Peyer's patch (tissue), 4 donors: ENCODE measurements at places on chromosomes 5 and 9. TPM values are rescaled to one million over a fixed set of nuclear protein-coding genes. Genes with fewer than 3 reads are reported as not detected.

The PCDHB4 gene
- not detected for total RNA-seq

DNA sequence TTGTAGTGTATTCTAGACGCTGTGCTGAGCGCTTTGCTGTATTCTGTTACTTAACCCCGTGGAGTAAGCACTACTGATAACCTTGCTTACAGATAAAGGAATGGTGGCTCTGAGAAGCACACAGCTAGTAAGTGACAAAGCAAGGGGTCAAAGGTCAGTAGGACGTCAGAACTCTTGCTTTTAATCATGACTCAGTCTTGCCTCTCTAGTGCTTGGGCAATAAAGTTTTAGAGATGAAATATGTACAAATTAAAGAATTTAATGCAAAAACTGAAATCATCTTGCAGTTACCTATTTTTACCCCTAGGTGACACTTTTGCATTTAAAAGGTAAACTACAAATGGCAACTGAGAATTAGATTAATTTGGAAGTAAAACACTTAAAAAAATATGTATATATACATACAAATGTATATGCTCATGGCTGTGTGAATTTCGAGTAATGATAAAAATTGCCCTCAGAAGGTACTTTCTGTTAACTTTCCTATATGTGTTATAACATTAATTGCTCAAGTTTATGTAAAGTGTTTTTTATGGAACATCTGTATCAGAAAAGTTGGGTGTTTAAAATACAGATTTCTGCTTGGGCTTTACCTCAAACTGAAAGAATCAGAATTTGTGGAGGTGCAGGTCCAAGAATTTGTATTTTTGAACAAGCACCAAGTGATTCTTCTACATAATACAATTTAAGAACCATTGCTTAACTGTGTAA is 175.1 kb upstream of the DAB2 start:
- no peaks in the 10 kb centered on the region for H3K27me3 ChIP-seq
- DNase-seq = no peak
- no peak overlapping the region for H3K4me3 ChIP-seq
- no peaks in the 10 kb centered on the region for H3K4me1 ChIP-seq

GRCh38 chr9:78074385-78075291 is 43.0 kb upstream of the GNAQ start:
- no peak overlapping the region for H3K27ac ChIP-seq
- H3K4me1 ChIP-seq = no peaks in the 10 kb centered on the region
- no peaks in the 10 kb centered on the region for H3K36me3 ChIP-seq
- no peaks in the 10 kb centered on the region for H3K27me3 ChIP-seq

DNA sequence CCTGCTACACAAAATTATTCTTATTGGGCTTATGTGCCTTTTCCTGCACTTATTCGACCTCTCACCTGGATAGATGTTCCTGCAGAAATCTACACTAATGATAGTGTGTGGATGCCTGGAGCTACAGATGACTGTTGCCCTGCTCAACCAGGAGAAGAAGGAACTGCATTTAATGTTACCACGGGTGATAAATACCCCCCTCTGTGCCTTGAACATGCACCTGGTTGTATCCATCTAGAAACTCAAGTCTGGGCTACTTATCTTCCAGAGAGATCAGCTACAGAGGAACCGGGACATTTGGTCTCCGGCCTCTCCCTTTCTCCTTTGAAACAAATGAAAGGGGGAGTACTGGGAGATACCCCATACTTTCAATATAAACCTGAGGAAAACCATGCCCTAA is 54.5 kb downstream of the SH3PXD2B start:
- no peak overlapping the region for H3K4me3 ChIP-seq
- H3K36me3 ChIP-seq = no peaks in the 10 kb centered on the region
- H3K4me1 ChIP-seq = no peaks in the 10 kb centered on the region
- DNase-seq = no peak

DNA sequence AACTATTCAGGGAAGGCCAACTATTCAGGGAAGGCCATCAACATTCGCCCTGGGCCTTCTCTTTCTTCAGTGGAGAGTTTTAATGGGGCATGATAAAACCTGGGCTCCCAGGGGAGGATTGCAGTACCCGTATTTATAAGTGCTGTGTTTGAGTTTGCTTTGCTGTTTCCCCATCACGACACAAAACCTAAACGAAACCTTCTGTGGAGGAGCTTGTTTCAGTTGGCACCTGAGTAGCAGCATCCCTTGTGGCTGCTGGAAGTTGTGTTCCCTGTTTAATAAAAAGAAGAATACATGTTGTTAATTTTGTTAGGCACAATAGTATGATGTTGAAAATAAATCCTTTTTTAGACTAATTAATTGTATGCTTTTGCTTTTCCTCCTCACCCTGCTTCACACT is 8.3 kb downstream of the WDR31 start:
- H3K4me1 ChIP-seq = no peaks in the 10 kb centered on the region
- no peaks in the 10 kb centered on the region for H3K36me3 ChIP-seq
- DNase-seq = no peak
- H3K27me3 ChIP-seq = no peaks in the 10 kb centered on the region
- no peak overlapping the region for H3K27ac ChIP-seq
- no peak overlapping the region for H3K4me3 ChIP-seq

DNA sequence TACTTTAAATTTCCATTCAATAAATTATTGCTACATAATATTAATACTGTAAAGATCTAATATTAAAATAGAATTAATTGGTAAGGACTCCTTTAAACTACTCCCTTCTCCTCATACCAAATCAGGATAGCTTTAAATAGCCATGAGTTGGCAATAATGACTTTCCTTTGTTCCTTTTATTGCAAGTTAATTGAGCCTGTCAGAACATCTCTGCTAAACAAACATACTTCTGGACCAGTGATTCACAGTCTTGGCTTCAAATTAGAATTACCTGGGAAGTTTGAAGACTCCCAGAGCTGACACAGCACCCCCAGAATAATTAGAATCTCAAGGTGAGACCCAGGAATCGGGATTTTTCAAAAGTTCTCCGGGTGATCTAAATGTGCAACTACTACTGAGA is 18.7 kb downstream of the C5orf58 start:
- peaks cover 4% of the 10 kb centered on the region for H3K4me1 ChIP-seq
- no peaks in the 10 kb centered on the region for H3K36me3 ChIP-seq
- no peak overlapping the region for H3K27ac ChIP-seq
- no peak for DNase-seq
- H3K27me3 ChIP-seq = no peaks in the 10 kb centered on the region

The STK10 gene
- total RNA-seq = 82.4 TPM

The CCDC69 gene
- 41.0 TPM for total RNA-seq

GRCh38 chr9:18500451-18500850 is 26.5 kb downstream of the ADAMTSL1 start:
- no peaks in the 10 kb centered on the region for H3K36me3 ChIP-seq
- no peak overlapping the region for H3K4me3 ChIP-seq
- H3K27me3 ChIP-seq = no peaks in the 10 kb centered on the region
- no peak overlapping the region for H3K27ac ChIP-seq

The FYB1 gene
- total RNA-seq = 12.1 TPM

DNA sequence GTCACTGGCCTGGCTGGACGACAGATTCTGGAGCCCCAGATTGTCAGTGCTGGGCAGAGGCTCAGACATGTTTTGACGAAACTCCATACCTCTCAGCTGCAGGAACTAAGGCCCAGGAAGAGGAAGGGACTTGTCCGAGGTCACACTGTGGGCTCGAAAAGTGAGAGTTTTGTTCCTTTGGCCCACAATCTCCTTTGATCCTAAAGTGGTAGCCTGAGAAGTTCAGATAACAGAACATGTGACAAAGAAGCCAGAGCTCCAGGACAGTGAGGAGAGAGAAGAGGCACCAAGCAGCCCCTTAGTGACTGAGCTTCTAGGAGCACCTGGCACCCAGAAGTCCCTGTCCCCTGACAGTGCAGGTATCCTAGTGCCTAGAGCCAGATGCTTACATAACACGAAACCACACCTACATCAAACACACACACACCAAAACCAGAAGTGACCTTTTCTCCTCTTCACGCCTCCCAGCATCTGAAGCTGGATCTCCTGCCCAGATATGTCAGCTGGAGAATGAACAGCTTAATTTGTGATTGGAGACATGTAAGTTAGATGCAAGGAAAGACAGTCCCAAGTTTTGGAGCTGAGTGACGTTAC is 88.9 kb downstream of the ADRB2 start:
- H3K27ac ChIP-seq = no peak overlapping the region
- H3K36me3 ChIP-seq = no peaks in the 10 kb centered on the region
- H3K27me3 ChIP-seq = no peaks in the 10 kb centered on the region
- H3K4me1 ChIP-seq = no peaks in the 10 kb centered on the region

DNA sequence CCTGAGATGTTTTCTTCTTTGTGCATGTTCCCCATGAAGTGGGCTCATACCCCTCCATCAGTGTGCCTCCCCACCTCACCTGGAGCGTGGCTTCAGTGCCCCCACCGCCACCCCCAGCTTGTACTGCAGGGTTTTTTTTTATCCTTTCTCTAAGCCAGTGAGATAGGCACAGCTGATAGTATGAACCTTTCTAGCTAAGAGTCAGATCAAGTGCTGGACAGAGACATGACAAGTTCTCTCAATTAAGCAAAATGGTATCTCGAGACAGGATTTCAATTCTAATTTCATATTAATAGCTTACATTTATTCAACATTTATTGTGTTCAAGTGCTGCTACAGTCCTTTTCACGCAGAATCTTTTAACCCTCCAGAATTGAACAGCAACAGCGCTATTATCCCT is 55.7 kb downstream of the NDFIP1 start:
- no peaks in the 10 kb centered on the region for H3K27me3 ChIP-seq
- DNase-seq = no peak
- no peaks in the 10 kb centered on the region for H3K4me1 ChIP-seq

GRCh38 chr9:85056203-85056572 is 386.7 kb downstream of the NTRK2 start:
- H3K36me3 ChIP-seq = no peaks in the 10 kb centered on the region
- H3K27ac ChIP-seq = no peak overlapping the region
- no peak overlapping the region for H3K4me3 ChIP-seq

DNA sequence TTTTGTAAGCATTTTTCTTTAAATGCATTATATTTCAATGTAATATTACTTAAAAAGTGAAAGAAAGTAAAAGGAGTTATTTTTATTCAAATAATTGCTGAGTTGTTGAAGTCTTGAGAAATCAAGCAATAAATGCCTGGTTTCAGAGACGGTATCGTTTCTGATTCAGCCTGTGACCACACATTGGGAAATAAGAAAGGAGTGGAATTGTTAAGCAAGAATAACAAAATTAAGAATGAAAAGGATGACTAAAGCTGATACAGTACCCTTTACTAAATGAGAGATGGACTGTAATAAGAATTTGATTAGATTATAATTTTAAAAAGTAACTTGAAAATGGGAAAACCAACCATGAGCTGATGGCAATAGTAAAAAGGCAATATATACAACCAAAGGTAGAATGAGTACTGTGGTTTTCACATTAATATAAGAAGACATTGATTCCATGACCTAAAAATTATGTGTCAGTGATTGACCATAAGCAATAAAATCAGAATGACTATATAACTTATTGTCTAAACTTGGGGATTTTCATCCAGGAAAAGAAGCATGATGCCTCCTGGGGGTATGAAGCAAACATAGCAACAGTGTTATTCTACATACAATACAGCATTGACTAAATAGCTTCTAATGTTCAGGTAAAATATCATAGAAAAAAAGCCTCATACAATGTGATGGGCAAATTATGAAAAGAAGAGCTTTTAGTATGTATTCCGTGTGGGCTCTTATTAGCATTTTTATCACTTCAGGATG is 101.9 kb upstream of the PRDM9 start:
- H3K27me3 ChIP-seq = no peaks in the 10 kb centered on the region
- no peak overlapping the region for H3K4me3 ChIP-seq
- no peaks in the 10 kb centered on the region for H3K4me1 ChIP-seq
- H3K27ac ChIP-seq = no peak overlapping the region
- no peak for DNase-seq

The FAM153A gene
- 0.28 TPM for total RNA-seq

- no peaks in the 10 kb centered on the region for H3K27me3 ChIP-seq
- DNase-seq = no peak
- no peaks in the 10 kb centered on the region for H3K4me1 ChIP-seq
- H3K4me3 ChIP-seq = no peak overlapping the region
These were observed 1052.7 kb upstream of the ARRDC3 start for GRCh38 chr5:92435781-92436180.

DNA sequence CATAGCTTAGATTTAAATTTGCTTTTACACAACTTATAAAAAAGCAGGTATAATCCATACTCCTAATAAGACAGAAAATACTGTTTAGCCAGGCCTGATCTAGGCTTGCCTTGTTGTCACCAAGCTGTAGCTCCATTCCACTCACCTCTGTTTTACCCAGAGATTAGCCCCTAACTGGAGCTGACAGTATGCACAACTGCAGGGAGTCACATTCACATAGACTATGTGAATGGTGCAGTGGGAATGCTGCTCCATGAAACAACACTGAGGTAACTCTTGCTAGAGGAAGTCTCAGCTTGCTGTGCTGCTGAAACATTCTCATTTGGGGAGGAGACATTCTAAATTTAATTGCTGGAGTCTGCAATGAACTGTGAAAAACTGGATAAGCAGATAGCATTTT is 209.1 kb downstream of the TMEM232 start:
- H3K27me3 ChIP-seq = no peaks in the 10 kb centered on the region
- H3K36me3 ChIP-seq = no peaks in the 10 kb centered on the region
- no peak for DNase-seq
- no peak overlapping the region for H3K4me3 ChIP-seq
- no peaks in the 10 kb centered on the region for H3K4me1 ChIP-seq
- H3K27ac ChIP-seq = no peak overlapping the region

DNA sequence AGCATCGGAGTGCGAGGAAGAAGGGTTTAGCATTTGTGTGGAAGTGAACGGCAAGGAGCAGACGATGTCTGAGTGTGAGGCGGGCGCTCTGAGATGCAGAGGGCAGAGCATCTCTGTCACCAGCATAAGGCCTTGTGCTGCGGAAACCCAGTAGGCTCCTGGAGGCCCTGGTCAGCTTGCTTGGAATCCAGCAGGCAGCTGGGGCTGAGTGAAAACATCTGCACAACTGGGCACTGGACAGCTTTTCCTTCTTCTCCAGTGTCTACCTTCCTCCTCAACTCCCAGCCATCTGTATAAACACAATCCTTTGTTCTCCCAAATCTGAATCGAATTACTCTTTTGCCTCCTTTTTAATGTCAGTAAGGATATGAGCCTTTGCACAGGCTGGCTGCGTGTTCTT is 72.1 kb downstream of the C7 start:
- no peak overlapping the region for H3K27ac ChIP-seq
- H3K4me3 ChIP-seq = no peak overlapping the region
- DNase-seq = no peak
- H3K36me3 ChIP-seq = no peaks in the 10 kb centered on the region
- no peaks in the 10 kb centered on the region for H3K27me3 ChIP-seq

DNA sequence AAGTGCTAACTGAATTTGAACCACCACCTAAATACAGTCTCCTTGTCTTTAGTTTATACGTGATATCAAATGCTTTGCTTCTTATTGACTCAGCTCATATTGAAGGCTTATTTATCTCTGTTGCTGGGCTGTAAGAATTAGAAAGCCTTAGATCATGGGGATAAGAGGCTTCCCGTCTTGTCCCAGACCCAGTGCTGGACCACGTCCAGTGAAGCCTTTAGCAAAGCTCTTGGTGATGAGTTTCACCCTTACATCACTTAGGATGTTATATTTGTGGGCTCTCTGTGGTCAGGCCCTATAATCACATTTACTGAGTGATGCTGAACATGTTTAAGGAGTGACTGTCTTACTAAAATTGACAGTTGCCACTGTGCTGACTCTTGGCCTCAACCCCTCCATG is 11.2 kb downstream of the FAM240B start:
- H3K4me1 ChIP-seq = no peaks in the 10 kb centered on the region
- no peaks in the 10 kb centered on the region for H3K36me3 ChIP-seq
- no peak overlapping the region for H3K4me3 ChIP-seq
- no peaks in the 10 kb centered on the region for H3K27me3 ChIP-seq
- H3K27ac ChIP-seq = no peak overlapping the region
- no peak for DNase-seq

- H3K36me3 ChIP-seq = no peaks in the 10 kb centered on the region
- no peaks in the 10 kb centered on the region for H3K4me1 ChIP-seq
- H3K27ac ChIP-seq = no peak overlapping the region
- H3K27me3 ChIP-seq = no peaks in the 10 kb centered on the region
- no peak for DNase-seq
These were observed 33.4 kb upstream of the TGFBR1 start for GRCh38 chr9:99071313-99072039.

The TRPM6 gene
- total RNA-seq = 3.3 TPM
